ENCODE measurements at places on chromosomes 16 and 17.

DNA sequence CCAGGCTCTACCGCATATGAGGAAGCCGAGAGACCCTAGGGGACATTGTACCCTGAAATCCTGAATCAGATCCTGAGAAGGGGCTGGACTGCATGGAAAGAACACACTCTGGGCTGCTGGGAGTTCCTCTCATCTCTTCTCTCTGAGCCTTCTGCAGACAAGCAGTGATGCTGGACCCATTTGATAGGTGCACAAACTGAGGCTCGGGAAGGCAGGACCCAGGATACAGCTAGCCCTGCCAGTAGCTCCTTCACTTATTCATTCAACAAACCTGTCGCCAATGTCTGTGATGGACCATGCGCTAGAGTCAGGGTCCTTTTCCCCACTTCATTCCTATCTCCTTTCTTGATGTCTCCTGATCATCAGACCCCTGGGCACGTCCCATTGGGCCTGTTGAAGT lies 1.9 kb downstream of the SBK1 start:
- H3K36me3 ChIP-seq = no peaks in the 10 kb centered on the region
- H3K27ac ChIP-seq = no peak overlapping the region
- peaks cover 37% of the 10 kb centered on the region for H3K27me3 ChIP-seq
- no peak for DNase-seq

GRCh38 chr17:16107165-16107770 lies 107.6 kb downstream of the TTC19 start:
- H3K27ac ChIP-seq = no peak overlapping the region
- no peaks in the 10 kb centered on the region for H3K27me3 ChIP-seq
- H3K4me1 ChIP-seq = no peaks in the 10 kb centered on the region
- DNase-seq = no peak
- peaks cover 16% of the 10 kb centered on the region for H3K36me3 ChIP-seq

DNA sequence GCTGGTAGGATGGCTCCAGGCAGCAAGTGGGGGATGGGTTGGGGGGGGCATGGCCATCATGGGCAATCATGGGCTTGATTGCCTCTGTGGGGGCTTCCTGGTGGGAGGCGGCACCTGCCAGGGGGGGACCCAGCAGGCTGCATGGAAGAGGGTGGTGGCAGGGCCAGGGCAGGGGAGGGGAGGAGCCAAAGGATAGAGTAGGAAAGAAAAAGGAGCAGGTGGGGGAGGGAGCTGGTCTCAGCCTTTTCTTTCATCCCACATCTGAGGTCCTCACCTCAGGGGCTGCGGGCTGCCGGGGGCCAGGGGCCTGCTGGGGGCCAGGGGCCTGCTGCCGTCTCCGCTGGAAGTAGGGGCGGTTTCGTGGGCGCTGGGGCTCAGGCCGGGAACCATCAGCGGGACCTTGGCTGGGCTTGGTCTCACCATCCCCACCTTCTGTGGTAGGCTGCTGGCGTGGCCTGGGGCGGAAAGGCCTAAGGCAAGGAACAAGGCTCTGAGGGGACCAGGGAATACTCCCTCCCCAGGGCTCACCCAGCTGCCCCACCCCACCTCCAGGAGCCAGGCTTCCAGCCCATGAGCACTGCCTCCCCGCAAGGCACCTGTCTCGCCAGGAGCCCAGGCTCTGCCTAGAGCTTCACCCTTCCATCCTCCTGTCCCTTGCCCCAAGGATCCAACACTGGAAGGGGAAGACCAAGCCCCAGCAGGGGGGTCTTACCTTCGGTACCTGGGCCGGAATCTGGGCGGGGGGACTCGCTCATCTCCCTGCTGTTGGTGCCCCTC lies 5.0 kb downstream of the YBX2 start:
- H3K36me3 ChIP-seq = no peaks in the 10 kb centered on the region
- H3K27me3 ChIP-seq = peaks cover 57% of the 10 kb centered on the region
- no peak overlapping the region for H3K4me3 ChIP-seq

DNA sequence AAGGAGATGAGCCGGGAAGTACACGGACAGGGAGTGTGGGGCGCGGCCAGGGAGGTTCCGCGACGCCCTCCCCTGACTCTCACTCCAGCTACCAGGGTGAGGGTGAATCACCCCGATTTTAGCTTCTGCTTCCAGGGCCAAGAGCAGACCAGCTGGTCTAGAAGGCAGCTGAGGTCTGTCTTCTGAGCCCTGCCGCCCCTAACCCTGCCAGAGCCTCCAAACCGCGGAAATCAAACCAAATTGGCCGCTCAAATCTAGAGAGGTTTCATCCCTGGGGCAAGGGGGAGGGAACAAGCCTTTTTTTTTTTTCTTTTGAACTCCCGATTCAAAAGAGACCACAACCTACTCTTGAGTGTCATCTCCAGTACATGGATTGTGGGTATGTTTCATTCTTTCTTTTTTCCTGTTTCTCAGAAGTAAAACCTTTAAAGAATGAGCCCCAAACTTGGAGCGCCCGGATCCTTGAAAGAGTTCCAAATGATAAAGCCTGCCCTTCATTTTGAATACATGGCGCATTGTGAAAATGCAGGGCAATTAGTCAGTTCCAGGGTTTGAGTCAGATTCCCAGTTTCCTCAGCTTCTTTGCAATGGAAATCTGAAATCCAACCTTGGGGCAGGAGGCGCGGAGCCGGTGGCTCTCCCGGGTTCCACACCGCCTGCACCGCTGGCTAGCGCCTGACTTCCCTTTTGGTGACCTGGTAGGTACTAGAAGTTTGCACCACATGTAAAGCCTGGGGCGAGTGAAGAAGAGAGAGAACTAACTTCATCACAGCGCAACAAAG lies 16.5 kb upstream of the ZFHX3 start:
- peak; percentile 99 for DNase-seq
- peaks cover 50% of the 10 kb centered on the region for H3K4me1 ChIP-seq
- H3K27me3 ChIP-seq = no peaks in the 10 kb centered on the region
- peak overlapping the region; percentile 64 for H3K4me3 ChIP-seq

DNA sequence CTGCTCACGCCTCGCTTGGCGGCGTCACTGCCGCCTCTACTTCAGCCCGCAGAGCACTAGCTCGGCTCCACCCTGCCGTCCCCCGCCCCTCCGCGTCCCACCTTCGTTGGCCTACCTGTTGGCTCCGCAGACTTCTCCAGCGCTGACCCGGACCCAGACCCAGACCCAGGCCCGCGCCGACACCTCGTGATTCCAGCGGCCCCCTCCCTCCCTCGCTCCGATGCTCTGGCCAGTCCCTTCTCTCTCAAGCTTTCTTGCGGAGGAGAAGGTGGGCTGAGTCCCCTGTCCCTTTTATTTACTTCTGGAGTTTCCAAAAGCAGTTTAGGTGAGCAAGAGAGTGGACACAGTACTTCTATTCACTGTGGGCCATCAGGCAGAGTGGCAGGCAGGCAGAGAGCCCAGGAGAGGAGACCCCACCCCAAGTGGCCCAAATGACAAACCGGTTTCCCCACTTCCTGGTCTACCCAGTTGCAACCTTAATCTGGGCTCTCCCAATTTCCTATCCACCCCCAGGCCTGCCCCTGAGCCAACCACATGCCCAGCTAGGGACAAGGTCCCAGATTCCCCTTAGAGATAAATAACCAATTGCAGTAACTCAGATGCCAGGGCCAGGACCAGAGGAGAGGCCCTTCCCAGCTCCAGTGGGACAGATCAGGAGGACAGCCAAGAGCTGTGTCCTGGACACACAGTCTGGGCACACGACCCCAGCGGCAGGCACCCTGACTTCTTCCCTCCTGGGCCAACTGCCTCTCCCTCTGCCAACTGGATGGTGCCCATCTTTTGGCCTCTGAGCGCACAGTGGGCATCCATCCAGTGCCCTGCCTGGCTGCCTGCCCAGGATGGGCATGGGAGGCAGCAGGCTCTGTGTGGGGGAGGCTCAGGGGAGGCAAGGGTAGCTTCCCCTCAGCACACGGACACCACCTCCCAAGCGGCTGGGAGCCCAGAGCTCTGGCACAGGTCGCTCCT lies 1.2 kb upstream of the SRCIN1 start:
- no peaks in the 10 kb centered on the region for H3K4me1 ChIP-seq
- no peak overlapping the region for H3K4me3 ChIP-seq
- peaks cover 77% of the 10 kb centered on the region for H3K27me3 ChIP-seq
- DNase-seq = peak; percentile 85
- H3K36me3 ChIP-seq = no peaks in the 10 kb centered on the region
- no peak overlapping the region for H3K27ac ChIP-seq

DNA sequence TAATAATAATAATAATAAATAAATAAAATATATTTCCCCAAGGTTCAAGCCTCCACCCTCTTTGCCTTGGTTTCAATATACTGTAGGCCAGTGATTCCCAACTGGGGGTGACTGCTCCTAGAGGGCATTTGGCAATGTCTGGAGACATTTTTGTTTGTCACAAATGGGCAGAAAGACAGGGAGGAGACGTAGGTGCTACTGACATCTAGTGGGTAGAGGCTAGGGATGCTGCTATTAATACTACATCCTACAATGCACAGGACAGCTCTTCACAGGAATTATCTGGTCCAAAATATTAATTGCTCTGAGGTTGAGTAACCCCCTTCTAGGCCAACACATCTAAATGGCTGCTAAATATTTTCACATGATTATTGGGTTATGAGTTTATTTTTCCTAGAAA lies 12.8 kb upstream of the PRR14 start:
- H3K4me1 ChIP-seq = peaks cover 12% of the 10 kb centered on the region
- H3K36me3 ChIP-seq = no peaks in the 10 kb centered on the region
- DNase-seq = no peak
- no peak overlapping the region for H3K27ac ChIP-seq

- no peak overlapping the region for H3K27ac ChIP-seq
- peaks cover 18% of the 10 kb centered on the region for H3K36me3 ChIP-seq
- H3K27me3 ChIP-seq = no peaks in the 10 kb centered on the region
- H3K4me1 ChIP-seq = peaks cover 5% of the 10 kb centered on the region
Measured at GRCh38 chr16:66563574-66564334, 2.5 kb upstream of the CMTM1 start.

GRCh38 chr17:1724869-1725641 lies 551 bp downstream of the WDR81 start:
- peak overlapping the region; percentile 79 for H3K4me3 ChIP-seq
- peaks cover 12% of the 10 kb centered on the region for H3K36me3 ChIP-seq
- peaks cover 14% of the 10 kb centered on the region for H3K4me1 ChIP-seq
- H3K27me3 ChIP-seq = no peaks in the 10 kb centered on the region

DNA sequence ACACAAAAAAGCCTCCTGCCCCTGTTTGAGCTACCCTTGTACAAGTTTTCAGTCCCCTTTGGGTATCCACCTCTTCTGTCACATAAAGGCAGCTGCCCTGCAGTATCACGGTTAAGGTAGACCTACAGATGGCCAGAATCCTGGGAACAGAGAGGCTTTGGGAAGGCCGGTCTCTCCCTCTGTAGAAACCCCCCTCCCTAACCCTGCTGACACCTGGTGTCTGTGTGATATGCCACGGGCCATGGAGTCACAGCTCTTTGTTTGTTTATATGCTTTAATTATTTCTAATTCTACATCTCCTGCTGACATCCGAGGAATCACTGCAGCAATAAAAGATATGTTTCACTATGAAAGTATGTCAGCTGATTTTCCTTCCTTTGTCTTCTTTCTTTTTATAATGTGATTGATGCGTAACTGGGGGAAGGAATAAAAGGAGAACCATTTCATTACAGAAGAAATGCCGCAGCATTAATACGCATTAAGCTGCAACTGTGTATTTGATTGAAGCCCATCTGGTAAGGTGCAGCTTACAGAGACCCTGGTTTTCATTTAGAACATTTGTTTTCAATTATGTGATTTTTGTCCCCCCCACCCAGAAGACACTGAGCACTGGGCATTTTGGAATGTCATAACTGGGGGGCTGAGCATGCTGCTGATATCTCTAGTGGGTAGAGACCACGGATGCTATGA lies 142.1 kb downstream of the SLC39A11 start:
- H3K27me3 ChIP-seq = no peaks in the 10 kb centered on the region
- H3K27ac ChIP-seq = no peak overlapping the region
- no peak overlapping the region for H3K4me3 ChIP-seq
- no peaks in the 10 kb centered on the region for H3K4me1 ChIP-seq
- no peak for DNase-seq
- no peaks in the 10 kb centered on the region for H3K36me3 ChIP-seq

GRCh38 chr16:3857189-3858043 lies 23.1 kb downstream of the CREBBP start:
- no peaks in the 10 kb centered on the region for H3K36me3 ChIP-seq
- peak overlapping the region; percentile 16 for H3K4me3 ChIP-seq
- peak; percentile 75 for DNase-seq
- no peaks in the 10 kb centered on the region for H3K27me3 ChIP-seq
- peaks cover 31% of the 10 kb centered on the region for H3K4me1 ChIP-seq

- no peak for DNase-seq
- peaks cover 6% of the 10 kb centered on the region for H3K4me1 ChIP-seq
- no peak overlapping the region for H3K4me3 ChIP-seq
- H3K27me3 ChIP-seq = no peaks in the 10 kb centered on the region
- no peaks in the 10 kb centered on the region for H3K36me3 ChIP-seq
Measured at GRCh38 chr17:74045608-74046280, 157.7 kb upstream of the RPL38 start.

GRCh38 chr17:28553000-28553505 lies 629 bp upstream of the UNC119 start:
- no peaks in the 10 kb centered on the region for H3K27me3 ChIP-seq
- no peak overlapping the region for H3K27ac ChIP-seq
- H3K36me3 ChIP-seq = peaks cover 42% of the 10 kb centered on the region
- DNase-seq = no peak
- H3K4me3 ChIP-seq = peak overlapping the region; percentile 81

DNA sequence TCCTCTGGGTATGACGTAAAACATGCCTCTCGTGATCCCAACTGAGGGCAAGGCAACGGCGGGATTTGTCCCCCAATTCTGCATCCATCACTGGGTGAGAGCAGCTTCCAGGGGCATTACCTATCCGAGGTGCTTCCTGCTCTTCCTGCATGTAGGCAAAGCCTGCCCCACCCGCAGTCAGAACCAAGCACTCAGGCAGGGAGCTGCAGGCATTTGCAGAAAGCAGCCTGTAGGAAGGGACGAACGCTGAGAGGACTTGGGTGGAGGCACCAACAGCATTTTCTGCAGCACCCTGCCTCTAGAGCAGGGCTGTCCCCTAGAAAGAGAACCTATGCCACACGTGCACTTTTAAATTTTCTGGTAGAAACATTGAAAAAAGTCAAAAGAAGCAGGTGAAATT lies 5.5 kb downstream of the BCO1 start:
- H3K27ac ChIP-seq = no peak overlapping the region
- no peak for DNase-seq
- H3K4me1 ChIP-seq = no peaks in the 10 kb centered on the region
- peaks cover 8% of the 10 kb centered on the region for H3K27me3 ChIP-seq

- peak; percentile 19 for DNase-seq
- H3K27me3 ChIP-seq = no peaks in the 10 kb centered on the region
- no peak overlapping the region for H3K4me3 ChIP-seq
- H3K4me1 ChIP-seq = peaks cover 15% of the 10 kb centered on the region
- no peak overlapping the region for H3K27ac ChIP-seq
Measured at GRCh38 chr16:90026135-90026534, 6.9 kb upstream of the DBNDD1 start.

GRCh38 chr17:44389281-44389680 lies at the start of gene ITGA2B:
ITGA2B (minus strand) TSS chr17:44389649; CDS start chr17:44389473, 176 bp downstream.
- peaks cover 9% of the 10 kb centered on the region for H3K4me1 ChIP-seq
- no peaks in the 10 kb centered on the region for H3K36me3 ChIP-seq
- H3K27ac ChIP-seq = no peak within 1 kb of the TSS
- peaks cover 21% of the 10 kb centered on the region for H3K27me3 ChIP-seq
- H3K4me3 ChIP-seq = no peak within 1 kb of the TSS
- DNase-seq = no peak

- DNase-seq = peak; percentile 95
- H3K36me3 ChIP-seq = peaks cover 15% of the 10 kb centered on the region
- H3K27me3 ChIP-seq = no peaks in the 10 kb centered on the region
- peak overlapping the region; percentile 98 for H3K27ac ChIP-seq
Measured at GRCh38 chr16:57000271-57001025, 11.1 kb downstream of the NLRC5 start.

Measured in osteoblast (primary cell).